ENCODE measurements at places on chromosomes 4 and X.
A peak's percentile ranks its signal among the peaks of the same experiment; 100 is the strongest.

- DNase-seq: no peak
Observed at GRCh38 chrX:40579141-40579540, 1.6 kb upstream of the ATP6AP2 start.

DNA sequence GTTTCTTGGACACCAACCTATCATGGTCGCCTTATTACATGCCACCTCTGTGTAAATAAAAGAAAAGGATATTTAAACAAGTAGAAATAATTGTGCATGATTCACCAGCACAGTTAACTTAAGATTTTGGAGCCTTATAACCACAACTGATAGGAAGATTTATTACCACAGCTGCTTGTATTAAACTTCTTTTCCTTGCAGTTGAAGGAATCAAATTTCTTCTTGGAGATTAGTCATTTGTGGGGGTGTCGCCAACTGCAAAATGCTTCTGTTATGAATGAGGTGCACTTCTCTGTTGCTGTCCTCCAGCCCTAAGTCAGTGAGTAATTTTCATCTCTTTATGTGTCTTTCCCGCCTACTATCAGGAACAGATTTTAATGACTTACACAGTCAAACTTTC is 73.3 kb downstream of the OR13H1 start:
- no peak for DNase-seq

- no peak for DNase-seq
Observed at GRCh38 chr4:174307694-174308093, 24.0 kb downstream of the CEP44 start.

GRCh38 chrX:44927398-44927797 is 54.4 kb downstream of the KDM6A start:
- DNase-seq: no peak

- no peak for DNase-seq
Observed at GRCh38 chrX:24955372-24955930, 60.3 kb downstream of the ARX start.

- DNase-seq: no peak
Observed at GRCh38 chr4:44842531-44842930, 116.2 kb upstream of the GNPDA2 start.

DNA sequence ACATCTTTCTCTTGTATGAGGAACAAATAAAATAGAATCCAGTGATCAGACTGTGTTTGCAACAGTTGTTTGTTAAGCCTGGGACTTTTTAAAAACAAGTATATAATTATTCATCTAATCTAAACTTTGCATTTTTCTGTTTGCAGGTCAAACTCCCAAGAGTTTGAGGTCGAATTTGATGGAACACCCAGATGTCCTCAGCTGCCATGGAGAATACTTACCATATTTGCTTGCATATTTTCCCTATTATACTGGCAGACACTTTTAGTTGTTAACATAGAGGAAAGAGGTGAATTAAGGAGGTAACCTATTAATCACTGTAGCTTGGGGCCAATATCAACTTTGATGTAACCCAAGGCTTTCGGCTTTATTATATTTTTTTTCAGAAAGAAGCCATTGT is 401.5 kb upstream of the DIPK2B start:
- no peak for DNase-seq

DNA sequence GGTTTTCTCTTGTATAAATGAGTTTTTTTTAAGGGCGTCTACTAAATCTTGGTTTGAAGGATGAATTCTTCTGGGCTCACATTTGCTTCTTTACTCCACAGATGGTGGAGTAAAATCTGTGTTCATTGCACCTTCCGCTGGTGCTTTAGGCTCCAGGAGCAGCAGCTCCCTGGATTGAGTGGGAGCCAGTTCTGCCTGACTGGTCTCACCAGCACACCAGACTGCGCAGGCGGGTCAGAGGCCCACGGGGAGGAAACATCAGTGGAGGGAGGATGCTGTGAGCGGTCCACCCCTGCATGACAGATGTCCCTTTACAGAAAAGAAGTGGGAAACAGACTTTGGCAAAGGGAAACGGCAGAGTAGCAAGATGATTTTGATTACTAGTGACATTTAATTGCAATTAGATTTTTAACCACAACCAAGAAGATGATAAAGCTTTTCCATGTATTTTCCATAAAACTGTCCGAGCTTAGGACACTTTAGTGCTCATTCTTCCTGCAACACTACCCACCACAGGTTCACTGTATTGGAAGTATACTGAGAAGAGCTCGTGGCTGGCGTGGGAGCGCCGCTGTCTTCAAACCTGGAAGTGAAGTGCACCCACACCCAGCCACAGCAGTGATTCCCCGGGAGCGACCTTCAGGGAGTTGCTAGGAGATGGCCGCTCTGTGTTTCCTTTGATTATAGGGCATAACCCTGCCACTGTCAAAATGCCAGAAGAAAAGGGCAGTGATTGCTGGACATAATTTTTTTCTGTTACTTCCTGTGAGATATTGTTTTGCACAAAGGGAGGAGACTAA is 95.2 kb downstream of the SORBS2 start:
- DNase-seq: no peak

DNA sequence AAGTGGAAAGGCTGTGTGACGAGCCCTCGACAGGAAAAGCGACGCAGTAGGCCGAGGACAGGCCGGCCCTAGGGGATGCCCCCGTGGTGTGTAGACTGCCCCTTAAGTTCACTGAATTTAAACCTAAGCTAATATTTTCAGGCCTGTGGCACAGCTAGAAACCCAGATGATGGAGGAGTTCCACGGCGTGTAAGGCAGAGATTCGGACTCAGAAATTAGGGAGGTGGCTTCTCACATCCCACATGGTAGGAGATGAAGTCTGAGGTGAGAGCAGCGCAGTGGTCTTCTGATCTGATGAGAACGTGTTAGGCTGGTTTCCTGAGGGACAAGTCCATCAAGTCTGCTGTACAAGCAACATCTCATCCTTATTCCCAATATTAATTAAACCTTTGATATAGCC is 7.8 kb downstream of the LRP2BP start:
- no peak for DNase-seq

DNA sequence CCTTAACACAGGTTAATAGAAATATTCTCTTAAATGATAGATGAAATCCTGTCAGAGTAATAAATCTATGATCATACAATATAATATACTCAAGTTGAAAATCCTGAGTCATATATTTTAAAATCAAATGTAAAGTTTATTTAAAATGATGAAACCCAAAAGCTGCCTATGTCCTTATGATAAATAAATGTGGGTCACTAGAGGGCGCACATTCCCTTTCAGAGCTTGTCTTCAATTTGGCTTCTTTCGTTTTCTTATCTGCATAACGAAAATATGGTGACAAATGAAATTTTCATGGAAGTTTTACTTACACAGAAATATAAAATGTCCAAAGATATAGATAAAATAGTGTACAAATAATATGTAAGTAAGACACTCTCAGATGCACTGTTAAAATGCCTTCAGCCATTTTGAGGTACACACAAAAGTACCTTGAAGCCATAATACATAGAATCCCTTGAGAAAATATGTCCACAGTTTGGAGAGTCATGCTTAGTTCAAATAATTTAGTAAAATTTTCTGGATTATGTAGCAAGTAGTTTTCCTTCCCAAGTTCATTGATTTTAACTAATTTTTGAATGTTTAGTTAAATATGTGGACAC is 680.4 kb downstream of the DMD start:
- DNase-seq: no peak

GRCh38 chr4:172584816-172585215 is 583.8 kb upstream of the GALNT7 start:
- DNase-seq: no peak

- no peak for DNase-seq
Observed at GRCh38 chrX:19096586-19096985, 25.7 kb downstream of the ADGRG2 start.

DNA sequence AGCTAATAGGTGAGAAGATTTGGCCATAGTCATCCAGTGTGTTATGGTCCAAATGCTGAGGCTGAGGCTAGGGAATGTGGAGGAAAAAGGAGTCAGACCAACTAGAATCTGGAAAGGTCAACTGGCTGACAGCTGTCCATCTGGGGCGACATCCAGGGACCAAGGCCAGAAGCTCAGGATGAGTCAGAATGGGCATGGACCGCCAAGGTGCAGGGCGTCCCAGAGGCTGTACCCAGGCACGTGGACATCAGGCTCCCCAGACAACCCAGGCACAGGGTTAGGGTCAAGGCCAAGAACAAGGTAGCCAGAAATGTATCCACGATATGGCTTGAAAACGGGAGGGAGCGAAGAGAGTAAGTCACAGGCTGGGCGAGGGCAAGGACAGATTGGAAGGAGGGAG is 26.1 kb upstream of the PTTG2 start:
- DNase-seq: no peak

GRCh38 chr4:124028182-124028581 is 631.6 kb downstream of the SPRY1 start:
- DNase-seq: no peak

DNA sequence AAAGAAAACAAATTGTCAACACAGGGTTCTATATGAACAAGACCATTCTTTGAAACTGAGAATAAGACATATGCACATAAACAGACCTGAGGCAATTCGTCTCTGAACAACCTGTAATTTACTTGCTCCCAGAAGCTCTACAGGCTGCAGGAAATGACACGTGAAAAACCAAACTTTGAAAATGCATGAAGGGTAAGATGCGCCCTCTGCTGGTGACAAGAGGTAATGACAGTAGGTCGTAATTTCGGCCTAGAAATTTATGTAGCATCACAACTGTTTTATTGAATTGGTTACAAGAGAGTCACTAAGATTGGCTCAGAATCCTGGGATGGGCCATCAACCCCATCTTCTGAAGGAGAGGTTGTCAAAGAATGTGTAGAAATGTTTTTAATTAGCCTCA is 276.5 kb downstream of the PPP4R3C start:
- peak; percentile 2 for DNase-seq

All from stimulated activated naive B cell treated with anti-CD40 and anti-IgM and Interleukin-4, amounts not matched to agents 10 μg/mL and 1 μg/mL and 100 μg/mL, for 72 hours (primary cell).